Right kidney (tissue), 9 donors: ENCODE measurements at places on chromosomes 2 and 18.

DNA sequence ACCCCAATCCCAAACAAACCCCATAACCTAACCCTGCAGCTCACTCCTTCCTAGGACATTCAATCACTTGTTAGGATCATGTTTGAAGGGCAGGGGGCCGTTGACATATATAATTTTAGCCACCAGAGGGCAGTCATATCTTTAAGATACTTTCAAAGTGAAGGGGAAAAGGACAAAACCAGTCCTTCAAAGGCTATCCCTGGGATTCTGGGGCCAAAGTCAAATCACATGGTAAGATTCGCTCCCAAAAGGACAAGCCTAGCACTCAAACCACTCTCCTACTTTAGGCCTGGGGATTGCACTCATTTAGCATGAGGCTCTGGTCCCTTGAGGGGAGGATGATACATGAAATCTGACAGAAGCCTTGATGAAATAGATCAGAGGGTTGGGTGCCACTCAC is 44.6 kb downstream of the HAUS1 start:
- DNase-seq = peak; percentile 35

DNA sequence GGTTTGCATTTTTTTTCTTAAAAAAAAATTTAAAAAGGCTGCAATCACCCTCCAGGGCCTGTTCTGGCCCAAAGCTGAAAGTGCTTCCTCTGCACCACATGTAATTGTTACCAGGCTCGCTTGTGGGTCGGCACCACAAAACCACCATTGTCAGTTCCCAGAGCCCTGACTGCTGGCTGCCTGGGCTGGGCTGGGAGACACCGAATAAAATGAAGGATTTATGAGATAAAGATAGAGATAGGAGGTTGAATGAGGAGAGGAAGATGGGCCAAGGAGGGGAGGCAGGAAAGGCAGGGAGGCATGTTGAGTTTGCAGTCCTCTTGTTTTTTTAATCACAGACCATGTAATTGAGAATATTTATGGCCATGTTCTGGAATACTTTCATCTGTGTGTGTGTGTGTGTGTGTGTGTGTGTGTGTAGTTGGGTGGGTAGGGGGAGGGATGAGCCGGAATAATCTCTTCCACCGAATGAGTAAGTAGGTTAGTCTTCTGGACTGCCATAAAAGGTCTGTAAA is 14.7 kb downstream of the NRP2 start:
- DNase-seq = no peak

DNA sequence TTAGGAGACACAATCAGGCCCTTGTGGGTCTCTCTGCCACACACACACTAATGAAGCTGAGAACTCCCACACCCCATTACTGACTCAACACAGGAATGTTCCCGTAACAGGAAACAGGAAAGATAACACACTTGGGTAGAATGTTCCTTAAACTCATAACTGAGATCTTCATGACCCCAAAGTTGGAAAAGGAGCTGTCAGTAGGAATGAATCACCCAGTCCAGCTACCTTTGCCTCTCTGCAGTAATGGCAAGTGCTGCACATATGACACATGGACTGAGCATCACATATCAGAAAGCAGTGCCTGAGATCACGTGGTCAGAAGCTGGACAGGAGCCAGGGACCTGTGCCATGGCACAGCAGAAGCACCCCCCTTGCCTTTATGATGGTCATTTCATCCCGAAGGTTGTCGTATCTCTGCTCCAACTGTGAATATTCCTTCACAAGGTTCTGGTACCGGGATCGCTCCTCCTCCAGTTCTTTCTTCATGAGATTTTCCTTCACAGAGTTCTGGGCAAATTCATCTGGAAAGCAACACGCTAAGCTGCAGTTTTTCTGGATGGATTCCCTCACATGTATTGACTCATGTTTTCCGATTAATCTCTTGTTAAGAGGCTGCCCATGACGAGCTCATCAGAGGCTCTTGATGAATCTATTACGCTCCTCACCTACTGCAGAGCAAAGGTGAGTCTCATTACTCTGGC is 65.4 kb upstream of the ACAA2 start:
- DNase-seq = no peak

DNA sequence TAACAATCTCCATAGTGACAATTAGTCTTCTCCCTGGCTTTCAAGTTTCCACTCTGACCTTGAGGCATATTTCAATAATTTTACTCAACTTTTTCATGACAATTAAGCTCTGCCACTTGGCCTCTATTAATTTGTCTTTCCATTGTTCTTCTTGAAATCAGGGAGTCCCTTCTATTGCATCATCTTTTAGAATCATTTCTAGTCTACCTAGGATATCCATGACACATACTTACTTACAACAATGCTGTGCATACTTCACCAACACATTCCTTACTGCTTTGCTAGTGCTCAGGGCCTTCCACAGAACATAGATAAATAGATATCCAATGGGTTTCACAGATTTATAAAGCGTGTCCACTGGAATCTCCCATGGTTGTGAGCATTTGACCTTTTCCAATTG is 331.5 kb upstream of the LRP1B start:
- DNase-seq = no peak

GRCh38 chr18:286515-287310 is 18.9 kb upstream of the THOC1 start:
- DNase-seq = no peak

- no peak for DNase-seq
Measured at GRCh38 chr18:2656981-2657512, 1.5 kb downstream of the SMCHD1 start.

- no peak for DNase-seq
Measured at GRCh38 chr18:36329684-36330434, 32.3 kb downstream of the FHOD3 start.

DNA sequence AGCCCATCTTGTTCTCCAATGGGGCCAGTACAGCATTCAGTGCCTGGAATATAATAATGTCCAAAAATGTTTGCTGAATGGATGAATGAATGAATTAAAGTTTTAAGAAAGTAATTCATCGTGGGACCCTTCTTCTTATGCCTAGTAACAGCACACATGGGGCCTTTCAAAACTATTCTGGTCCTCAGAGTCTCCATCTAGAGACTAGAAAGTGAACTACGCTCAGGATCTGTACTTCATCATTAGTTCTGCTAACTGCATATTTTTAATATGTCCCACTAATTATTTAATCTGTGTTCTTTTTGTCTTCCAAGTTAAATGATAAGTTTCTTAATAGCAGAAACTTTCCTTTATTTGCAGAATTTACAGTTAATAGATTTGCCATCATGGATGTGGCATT is 172.5 kb downstream of the SMAD2 start:
- DNase-seq = no peak
